ENCODE measurements at places on chromosomes 11 and 22. TPM values are rescaled to one million over a fixed set of nuclear protein-coding genes. Genes with fewer than 3 reads are reported as not detected.

DNA sequence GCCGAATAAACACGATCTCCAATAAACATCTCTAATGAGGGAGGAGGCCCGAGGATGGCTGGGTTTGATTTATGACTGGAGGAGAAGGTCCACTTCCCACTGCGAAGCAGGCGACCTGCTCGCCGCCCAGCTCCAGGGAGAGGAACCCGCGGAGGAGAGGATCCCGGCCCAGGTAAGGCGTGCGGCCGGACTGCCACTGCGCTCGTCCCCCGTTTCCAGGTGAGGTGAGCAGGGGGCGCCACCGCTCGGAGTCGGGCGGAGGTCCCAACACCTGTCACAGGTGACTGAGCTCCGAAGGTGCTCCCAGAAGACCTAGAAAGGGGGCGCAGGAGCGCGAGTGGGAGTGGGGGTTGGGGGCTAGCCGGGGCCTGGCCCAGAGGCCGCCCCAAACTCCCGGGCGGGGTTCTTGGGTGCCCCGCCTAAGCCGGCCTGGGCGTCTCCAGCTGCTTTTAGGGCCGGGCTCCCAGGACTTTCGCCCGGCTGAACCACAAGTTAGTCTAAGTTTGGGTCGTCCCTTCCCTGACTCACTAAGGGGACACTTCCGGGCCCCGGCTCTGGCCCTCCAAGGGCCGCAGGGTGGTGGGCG lies 5.4 kb upstream of the PAX6 start:
- peaks cover 22% of the 10 kb centered on the region for H3K4me1 ChIP-seq
- peaks cover 6% of the 10 kb centered on the region for H3K36me3 ChIP-seq
- peak overlapping the region; percentile 61 for H3K4me3 ChIP-seq
- DNase-seq = no peak

DNA sequence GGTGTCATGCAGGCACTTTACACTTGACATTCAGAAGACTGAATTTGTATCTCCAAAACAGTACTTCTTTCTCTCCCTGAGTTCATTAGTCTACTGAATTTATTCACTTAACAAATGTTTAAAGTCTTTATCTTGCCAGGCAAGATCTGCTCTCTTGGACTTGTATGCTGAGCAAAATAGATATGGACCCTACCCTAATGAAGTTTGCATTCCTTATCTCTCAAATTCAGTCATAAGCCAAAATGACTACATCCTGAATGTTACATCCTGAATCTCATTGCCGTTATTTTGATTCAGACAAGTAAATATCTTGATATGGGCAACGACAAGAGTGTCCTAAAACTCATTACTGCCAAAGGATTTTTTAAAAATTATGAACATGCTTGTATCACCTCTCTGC lies 29.7 kb downstream of the FAR1 start:
- H3K27ac ChIP-seq = no peak overlapping the region
- H3K36me3 ChIP-seq = peaks cover 11% of the 10 kb centered on the region
- no peaks in the 10 kb centered on the region for H3K27me3 ChIP-seq
- H3K4me1 ChIP-seq = peaks cover 10% of the 10 kb centered on the region
- no peak for DNase-seq
- H3K4me3 ChIP-seq = no peak overlapping the region

- H3K4me1 ChIP-seq = peaks cover 11% of the 10 kb centered on the region
- no peak for DNase-seq
- peaks cover 38% of the 10 kb centered on the region for H3K36me3 ChIP-seq
- no peak overlapping the region for H3K27ac ChIP-seq
- no peaks in the 10 kb centered on the region for H3K27me3 ChIP-seq
Observed at GRCh38 chr22:27881421-27881820, 37.6 kb downstream of the PITPNB start.

DNA sequence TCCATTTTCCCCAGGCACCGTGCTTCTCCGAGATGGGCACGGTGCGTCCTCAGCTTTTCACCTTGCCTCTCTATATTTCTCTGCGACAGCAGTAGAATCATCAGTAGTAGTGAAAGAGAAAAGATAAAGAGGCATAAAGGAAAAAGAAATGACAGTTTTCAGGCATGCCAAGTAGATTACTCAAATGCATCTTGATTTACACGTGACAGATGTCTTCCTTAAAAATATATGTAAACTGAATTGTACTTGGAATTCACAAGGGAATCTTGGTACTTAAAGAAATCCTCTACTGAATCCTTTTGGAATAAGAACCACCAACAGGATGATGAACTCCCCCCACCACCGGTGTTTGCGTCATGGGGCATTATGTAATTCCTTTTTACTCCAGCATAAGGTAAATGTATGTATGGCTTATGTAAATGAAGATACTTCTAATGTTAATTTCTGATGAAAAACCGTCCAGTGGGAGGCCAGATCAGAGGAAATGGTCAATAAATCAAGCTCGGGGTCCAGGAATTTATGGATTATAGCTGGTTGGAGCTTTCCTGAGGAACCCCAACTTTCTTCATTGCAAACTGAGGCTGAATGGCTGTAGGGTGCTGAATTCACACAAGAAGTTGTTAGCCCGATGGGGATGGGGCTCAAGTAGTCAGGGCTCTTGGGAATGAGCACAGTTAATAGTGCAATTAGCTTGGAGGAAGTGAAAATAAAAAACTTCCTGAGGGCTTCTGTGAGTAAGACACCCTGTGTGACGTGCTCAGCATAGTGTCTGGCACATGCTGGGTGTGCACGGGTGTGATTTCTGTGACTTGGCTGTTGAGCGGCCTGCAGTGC lies 630.4 kb downstream of the OPCML start:
- no peak overlapping the region for H3K27ac ChIP-seq
- no peaks in the 10 kb centered on the region for H3K27me3 ChIP-seq
- H3K36me3 ChIP-seq = no peaks in the 10 kb centered on the region

GRCh38 chr22:46036558-46037408 lies 59.8 kb upstream of the WNT7B start:
- H3K27me3 ChIP-seq = no peaks in the 10 kb centered on the region
- H3K4me1 ChIP-seq = no peaks in the 10 kb centered on the region
- peaks cover 14% of the 10 kb centered on the region for H3K36me3 ChIP-seq
- peak; percentile 52 for DNase-seq
- no peak overlapping the region for H3K27ac ChIP-seq

GRCh38 chr22:41446057-41446501 lies 522 bp downstream of the TOB2 start:
- DNase-seq = peak; percentile 31
- H3K27me3 ChIP-seq = no peaks in the 10 kb centered on the region
- peaks cover 22% of the 10 kb centered on the region for H3K4me1 ChIP-seq

- no peaks in the 10 kb centered on the region for H3K27me3 ChIP-seq
- no peak for DNase-seq
- H3K4me3 ChIP-seq = no peak overlapping the region
- H3K27ac ChIP-seq = no peak overlapping the region
Observed at GRCh38 chr22:32699686-32700085, 101.8 kb upstream of the TIMP3 start.

DNA sequence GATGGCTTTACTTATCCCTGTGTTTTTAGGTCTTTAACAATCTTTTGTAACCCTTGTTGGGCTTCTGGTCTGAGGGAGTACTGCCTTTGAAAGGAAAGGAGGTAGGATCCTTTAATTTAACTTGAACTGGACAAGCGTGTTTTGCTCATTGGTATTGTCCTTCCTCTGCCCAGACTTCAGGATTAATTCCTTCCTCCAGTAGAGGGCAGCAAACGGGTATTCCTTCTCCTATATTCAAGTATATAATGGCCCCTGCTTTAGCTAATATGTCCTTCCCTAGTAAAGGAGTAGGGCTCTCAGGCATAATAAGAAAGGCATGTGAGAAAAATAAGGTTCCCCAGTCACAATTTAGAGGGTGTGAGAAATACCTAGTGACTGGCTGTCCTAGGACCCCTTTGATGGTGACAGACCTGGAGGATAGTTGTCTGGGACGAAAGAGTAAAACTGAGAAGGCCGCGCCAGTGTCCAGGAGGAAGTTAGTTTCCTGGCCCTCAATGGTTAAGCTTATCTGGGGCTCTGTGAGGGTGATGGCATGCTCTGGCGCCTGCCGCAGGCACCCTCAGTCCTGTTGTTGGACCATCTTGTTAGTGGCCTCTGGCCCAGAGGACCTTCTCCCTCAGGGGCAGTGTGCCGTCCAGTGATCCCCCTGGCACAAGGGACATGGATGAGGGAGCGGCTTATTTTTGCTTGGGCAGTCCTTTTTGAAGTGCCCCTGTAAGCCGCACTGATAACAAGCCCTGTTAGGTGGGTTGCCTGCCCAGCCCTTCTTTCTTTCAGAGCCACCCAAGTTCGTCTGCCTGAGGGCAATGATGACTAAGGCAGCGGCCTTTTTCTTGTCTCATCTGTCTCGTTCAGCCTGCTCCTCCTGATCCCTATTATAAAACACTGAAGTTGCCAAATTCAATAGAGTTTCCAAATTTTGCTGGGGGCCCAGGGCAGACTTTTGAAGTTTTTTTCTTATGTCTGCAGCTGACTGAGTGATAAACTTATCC lies 51.8 kb downstream of the C11orf71 start:
- no peaks in the 10 kb centered on the region for H3K27me3 ChIP-seq
- no peaks in the 10 kb centered on the region for H3K36me3 ChIP-seq
- H3K4me3 ChIP-seq = no peak overlapping the region
- H3K27ac ChIP-seq = no peak overlapping the region
- peak; percentile 59 for DNase-seq

DNA sequence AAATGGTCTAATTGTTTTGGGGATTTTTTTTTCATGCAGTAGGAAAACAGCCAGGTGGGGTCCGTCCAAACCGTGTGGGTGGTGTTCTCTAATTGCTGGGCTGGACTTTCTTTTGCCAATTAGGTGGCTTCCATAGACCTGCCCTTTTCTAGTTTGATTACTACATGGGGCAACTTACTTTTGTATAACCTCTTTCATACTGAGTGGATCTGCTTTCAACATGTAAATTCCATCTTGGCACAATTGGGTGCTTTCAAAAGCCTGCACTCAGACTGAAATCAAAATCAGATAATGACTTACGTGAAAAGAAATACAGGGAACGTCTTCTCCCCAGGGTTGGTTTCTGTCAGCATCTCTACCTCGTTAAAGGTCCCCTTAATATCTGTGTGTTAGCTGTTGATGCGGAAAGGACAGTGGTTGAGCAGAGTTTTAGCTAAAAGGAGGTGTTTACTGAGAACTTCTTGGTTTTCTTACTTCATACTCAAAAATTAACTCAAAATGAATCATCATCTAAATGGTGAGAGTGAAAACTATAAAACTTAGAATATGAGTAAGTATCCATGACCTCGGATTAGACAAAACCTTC lies 72.1 kb downstream of the BARX2 start:
- H3K27ac ChIP-seq = no peak overlapping the region
- no peak overlapping the region for H3K4me3 ChIP-seq
- H3K27me3 ChIP-seq = no peaks in the 10 kb centered on the region
- H3K4me1 ChIP-seq = peaks cover 8% of the 10 kb centered on the region
- peaks cover 26% of the 10 kb centered on the region for H3K36me3 ChIP-seq
- no peak for DNase-seq

- H3K4me3 ChIP-seq = no peak overlapping the region
- DNase-seq = no peak
- no peak overlapping the region for H3K27ac ChIP-seq
- peaks cover 9% of the 10 kb centered on the region for H3K36me3 ChIP-seq
- no peaks in the 10 kb centered on the region for H3K4me1 ChIP-seq
Observed at GRCh38 chr22:42340829-42341383, 70.5 kb upstream of the TCF20 start.

DNA sequence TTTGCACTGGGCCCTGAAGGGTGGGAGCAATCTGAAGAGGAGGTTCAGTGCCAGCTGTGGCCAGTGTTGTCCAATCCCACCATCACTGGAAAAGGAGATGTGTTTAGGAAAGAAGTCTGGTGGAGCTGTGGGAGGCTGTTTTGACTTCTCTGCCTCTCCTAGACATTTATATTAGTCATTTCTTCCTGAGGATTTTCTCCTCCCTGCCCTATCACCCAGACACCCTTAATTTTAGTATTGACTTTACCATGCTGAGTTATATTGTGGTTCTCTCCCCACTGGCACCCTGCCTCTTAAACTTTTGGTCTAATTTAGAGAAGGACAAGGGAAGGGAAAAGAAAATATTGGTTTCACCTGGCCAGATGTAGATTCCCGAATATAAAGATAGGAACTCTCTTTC lies 159.1 kb downstream of the WNT11 start:
- peaks cover 20% of the 10 kb centered on the region for H3K4me1 ChIP-seq
- no peaks in the 10 kb centered on the region for H3K36me3 ChIP-seq
- no peak overlapping the region for H3K27ac ChIP-seq
- H3K4me3 ChIP-seq = no peak overlapping the region
- H3K27me3 ChIP-seq = no peaks in the 10 kb centered on the region

GRCh38 chr11:2312232-2313042 lies 10.6 kb downstream of the TSPAN32 start:
- H3K4me3 ChIP-seq = no peak overlapping the region
- H3K4me1 ChIP-seq = no peaks in the 10 kb centered on the region
- no peaks in the 10 kb centered on the region for H3K36me3 ChIP-seq
- H3K27ac ChIP-seq = no peak overlapping the region
- peaks cover 16% of the 10 kb centered on the region for H3K27me3 ChIP-seq
- no peak for DNase-seq

DNA sequence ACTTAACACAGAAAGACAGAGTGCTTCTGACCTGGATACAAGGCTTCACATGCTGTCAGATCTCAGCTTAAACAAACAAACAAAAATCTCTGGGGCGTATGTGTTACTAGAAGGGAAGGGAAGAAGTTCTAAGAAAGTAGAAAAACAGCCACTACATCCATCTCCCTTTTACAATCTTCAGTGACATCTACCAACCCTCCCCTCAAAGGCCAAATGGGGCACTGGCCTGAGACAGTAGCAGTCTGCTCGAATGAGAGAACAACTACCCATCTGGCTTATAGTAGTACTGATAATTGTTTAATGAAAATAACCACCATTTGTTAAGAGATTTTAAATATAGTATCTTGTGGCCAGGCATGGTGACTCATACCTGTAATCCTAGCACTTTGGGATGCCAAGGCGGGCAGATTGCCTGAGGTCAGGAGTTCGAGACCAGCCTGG lies 29.4 kb downstream of the CCDC83 start:
- H3K4me1 ChIP-seq = peaks cover 7% of the 10 kb centered on the region
- no peaks in the 10 kb centered on the region for H3K36me3 ChIP-seq
- no peak overlapping the region for H3K27ac ChIP-seq
- no peaks in the 10 kb centered on the region for H3K27me3 ChIP-seq
- no peak for DNase-seq
- H3K4me3 ChIP-seq = no peak overlapping the region

GRCh38 chr11:83574519-83574918 lies 288.4 kb upstream of the CCDC90B start:
- DNase-seq = no peak
- H3K4me1 ChIP-seq = no peaks in the 10 kb centered on the region
- no peak overlapping the region for H3K4me3 ChIP-seq

DNA sequence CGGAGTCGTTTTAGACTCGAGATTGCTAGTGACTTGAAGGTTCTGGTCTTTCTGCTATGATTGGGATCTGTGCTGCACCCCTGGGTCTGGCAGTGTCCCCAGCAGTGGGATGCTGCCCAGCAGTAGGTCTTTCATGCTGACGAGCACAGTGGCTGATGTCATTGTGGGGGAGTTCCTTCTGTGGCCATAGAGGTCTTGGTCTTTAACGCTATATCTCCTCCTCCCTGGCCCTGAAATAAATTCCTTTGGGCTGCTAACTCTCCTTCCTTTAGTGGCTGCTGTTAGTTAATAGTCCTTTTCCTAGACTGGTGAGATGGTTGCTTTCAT lies 136.3 kb downstream of the TEAD1 start:
- no peaks in the 10 kb centered on the region for H3K27me3 ChIP-seq
- DNase-seq = no peak
- no peak overlapping the region for H3K27ac ChIP-seq
- no peak overlapping the region for H3K4me3 ChIP-seq
- peaks cover 77% of the 10 kb centered on the region for H3K4me1 ChIP-seq

GRCh38 chr22:29339381-29340235 lies 24.1 kb upstream of the RASL10A start:
- no peak overlapping the region for H3K27ac ChIP-seq
- H3K27me3 ChIP-seq = no peaks in the 10 kb centered on the region
- H3K4me1 ChIP-seq = no peaks in the 10 kb centered on the region
- H3K36me3 ChIP-seq = peaks cover 31% of the 10 kb centered on the region

OR5P2 gene
- not detected for total RNA-seq

PUS3 gene
- 9.5 TPM for total RNA-seq

TMEM45B gene
- total RNA-seq = 16.1 TPM

ACRV1 gene
- not detected for total RNA-seq

IL17REL gene
- not detected for total RNA-seq

SPDYC gene
- not detected for total RNA-seq

SNX19 gene
- 40.5 TPM for total RNA-seq

Data from Calu3 (cell line).